Urinary bladder (tissue), 4 donors: ENCODE measurements at places on chromosomes 6 and 20.

- no peak for DNase-seq
Observed at GRCh38 chr6:158988477-158988876, 11.5 kb downstream of the RSPH3 start.

DNA sequence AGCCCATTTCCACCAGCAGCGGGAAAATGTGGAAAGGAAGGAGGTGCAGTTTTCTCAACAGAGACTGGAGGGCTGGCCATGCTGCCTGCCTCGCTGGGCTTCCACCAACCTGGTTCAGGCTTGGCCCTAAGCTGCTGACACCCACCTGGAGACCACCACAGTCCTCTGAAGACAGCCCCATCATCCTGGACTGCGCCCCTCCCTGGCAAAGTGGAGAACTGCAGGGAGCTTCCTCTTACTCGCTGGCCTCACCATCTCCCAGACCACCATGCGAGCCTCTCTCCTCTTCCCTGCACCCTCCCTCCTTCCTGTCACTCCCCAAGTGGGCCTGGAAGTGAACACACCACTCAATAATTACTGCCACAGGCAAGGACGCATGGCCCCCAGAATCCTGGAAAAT, 71.5 kb downstream of the PSMG4 start:
- DNase-seq = no peak

- no peak for DNase-seq
Observed at GRCh38 chr20:63508072-63508768, 9.3 kb upstream of the EEF1A2 start.

GRCh38 chr6:21828704-21829103, 235.2 kb downstream of the SOX4 start:
- DNase-seq = no peak

DNA sequence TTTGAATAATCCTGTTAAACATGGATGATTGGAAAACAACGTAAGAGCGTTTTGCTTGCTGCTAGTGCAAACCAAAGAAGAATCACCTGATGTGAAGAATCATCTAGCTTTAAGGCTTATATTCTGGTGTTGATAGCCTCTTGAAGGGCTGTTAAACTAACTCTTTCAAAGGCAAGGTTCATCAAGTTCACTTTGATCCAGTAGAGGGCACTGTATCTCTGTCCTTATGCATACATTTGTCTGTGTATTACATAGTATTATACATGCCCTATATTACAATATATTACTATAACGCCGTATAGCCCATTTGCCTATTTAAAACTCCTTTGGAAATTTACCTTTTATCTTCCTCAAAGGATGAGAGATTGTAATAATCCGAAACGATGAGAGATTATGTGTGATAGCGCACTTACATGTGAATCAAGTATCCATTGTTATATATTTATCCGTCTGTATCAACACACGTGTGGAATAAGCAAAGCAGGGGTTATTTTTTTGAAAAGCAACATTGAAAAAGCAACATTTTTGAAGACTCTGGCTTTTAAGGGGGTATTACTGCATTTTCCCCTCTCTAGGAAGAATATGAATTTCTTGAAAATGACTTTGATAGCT, 50.8 kb upstream of the NRN1 start:
- DNase-seq = no peak

DNA sequence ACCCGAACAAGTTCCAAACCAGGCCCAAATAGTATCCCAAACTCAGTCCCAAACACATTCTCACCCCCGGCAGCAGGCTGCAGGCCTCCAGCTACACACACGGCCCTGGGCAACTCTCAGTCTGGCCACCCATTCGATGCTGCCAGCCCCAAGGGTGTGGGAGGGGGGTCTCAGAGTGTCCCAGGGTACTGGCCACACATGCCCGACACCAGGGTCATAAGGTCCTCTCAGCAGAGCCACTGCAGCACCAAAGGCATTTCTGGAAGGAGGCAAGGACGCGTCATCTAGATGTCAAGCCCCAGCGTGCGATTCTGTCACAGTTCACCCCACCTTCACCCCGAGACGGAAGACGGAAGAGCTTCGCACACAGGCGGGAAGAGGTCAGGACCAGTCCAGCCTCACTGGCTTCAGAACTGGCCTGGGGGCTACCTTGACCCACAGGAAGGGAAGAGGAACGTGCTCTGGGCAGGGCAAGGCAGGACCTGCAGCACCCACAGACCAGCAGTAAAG, 9.5 kb downstream of the MYL9 start:
- no peak for DNase-seq

- no peak for DNase-seq
Observed at GRCh38 chr20:58579069-58579818, 64.0 kb upstream of the APCDD1L start.

DNA sequence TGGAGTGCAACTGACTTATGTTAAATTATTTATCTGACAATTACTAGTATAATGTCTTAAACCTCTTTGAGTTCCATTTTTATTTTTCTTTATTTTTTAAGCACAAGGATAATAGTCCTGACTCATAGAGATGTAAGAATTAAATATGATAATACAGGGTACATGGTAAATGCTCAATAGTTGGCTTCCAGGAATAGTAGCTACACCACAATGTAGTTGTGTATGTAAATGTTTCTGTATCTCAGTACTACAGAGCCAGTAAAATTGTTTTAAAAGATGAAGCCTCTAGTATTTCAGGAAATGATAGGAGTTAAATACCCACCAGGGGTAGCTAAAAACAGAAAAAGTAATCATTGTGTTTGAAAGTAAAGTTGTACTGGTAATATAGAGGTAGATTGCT, 487.4 kb upstream of the IRAK1BP1 start:
- DNase-seq = no peak

DNA sequence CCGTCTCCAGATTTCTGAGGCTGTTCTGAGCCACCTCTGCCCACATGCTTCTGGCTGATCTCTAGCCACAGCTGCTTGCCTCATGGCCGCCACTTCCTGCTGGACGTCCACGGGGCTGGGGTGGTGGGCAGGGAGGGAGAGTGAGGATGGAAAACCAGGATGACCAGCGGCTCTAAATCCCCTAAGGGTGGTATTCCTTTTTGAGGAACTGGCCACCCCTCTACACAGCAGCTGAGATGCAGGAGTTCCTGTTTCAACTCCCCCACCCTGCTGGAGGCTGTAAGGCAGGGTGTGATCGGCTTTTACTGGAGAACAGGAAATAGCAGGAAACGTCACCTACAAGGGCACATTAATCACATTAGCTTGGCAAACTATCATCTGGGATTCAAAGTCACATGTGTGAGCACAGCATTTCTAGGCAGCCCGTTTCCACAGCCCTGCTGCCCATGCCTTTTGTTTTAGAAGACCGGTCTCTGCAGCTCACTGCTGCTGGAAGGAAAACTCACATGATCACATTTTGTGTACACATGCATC, 181.6 kb upstream of the ECI2 start:
- no peak for DNase-seq

DNA sequence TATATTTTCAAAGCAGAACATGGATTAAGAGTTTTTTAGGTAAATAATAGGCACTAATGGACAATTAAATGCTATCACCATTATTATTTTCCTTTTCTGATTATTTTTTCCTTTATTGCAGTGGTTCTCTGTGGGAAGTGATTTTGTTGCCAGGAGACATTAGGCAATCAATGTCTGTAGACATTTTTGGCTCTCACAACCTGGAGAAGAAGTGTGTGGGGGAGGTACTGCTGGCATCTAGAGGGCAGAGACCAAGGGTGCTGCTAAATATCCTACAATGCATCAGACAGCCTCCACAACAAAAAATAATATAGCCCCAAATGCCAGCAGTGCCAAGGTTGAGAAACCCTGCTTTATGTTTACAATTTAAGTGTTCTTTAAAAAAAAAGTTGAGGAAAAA, 8.3 kb downstream of the IFNGR1 start:
- no peak for DNase-seq

- DNase-seq = no peak
Observed at GRCh38 chr6:176766-177165, 115.5 kb upstream of the DUSP22 start.

DNA sequence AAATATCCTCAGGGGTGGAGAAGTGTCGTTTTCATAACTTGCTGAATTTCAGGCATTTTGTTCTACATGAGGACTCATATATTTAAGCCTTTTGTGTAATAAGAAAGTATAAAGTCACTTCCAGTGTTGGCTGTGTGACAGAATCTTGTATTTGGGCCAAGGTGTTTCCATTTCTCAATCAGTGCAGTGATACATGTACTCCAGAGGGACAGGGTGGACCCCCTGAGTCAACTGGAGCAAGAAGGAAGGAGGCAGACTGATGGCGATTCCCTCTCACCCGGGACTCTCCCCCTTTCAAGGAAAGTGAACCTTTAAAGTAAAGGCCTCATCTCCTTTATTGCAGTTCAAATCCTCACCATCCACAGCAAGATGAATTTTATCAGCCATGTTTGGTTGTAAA, 20.3 kb upstream of the MAPK13 start:
- DNase-seq = no peak

GRCh38 chr6:33761922-33762629, 15.4 kb upstream of the IP6K3 start:
- no peak for DNase-seq

DNA sequence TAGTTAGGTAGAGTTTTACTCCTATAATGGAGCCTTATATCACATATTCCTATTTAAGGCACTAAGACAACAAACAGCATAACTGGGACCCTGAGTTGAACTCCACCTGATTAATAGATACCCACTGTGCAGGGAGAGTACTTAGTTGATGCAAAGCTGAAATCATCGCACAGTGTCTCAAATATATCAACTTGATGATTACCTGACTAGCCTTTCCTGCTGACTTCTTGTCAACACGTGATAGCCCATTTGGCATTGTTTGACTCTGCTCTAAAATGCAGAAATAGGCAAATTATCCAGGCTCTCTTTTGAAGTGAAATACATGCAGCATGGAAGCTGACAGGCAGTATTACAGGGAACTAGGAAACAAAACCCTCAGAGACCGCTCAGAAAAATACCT, 154.6 kb upstream of the HDAC2 start:
- no peak for DNase-seq

- DNase-seq = no peak
Observed at GRCh38 chr6:117733341-117733740, 58.1 kb downstream of the NUS1 start.

- no peak for DNase-seq
Observed at GRCh38 chr6:26092443-26092842, 5.2 kb downstream of the HFE start.

DNA sequence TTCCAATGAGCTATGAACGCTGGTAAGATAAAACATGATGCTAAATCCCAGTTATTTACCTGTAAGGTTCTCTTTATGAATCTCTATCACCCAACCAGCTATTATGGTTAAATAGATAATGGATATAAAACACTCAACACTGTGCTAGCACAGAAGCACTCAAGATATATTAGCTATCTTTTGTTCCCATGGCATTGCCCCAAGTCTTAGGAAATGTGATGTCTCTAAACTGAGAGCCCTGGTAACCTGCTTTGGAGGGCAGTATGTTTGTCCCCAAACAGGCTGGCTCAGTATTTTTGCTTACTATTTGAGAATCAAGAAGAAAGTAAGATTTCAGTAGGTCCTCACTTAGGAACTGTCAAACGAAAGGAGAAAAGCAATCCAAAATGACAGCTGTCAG, 90.5 kb downstream of the BTBD9 start:
- no peak for DNase-seq

DNA sequence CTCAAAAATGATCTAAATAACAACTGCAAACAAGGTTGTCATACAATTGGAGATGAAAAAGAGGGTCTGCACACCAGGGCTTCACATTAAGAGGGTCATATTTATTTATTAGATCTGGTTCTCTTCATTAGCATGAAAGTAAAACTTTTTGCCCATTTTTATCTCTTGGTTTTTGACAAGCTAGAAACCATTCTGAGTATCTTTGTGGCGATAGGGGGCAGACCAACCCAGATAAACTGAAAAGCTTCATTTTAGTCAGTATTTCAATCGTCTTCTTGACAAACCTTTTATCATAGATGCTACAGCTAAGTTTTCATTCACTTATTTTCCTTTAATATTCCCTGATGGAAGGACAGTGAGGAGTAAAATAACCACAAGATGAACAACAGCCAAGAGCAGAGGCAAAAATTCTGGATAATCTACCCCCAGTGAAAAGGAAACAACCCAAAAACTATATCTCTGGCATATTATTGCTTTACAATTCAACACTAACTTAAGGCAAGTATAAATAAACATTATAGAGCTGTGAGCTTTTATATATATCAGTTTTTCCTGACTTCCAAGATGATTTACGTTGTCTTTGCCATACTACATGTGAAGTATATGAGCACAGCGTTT, 45.2 kb downstream of the THEMIS start:
- no peak for DNase-seq

DNA sequence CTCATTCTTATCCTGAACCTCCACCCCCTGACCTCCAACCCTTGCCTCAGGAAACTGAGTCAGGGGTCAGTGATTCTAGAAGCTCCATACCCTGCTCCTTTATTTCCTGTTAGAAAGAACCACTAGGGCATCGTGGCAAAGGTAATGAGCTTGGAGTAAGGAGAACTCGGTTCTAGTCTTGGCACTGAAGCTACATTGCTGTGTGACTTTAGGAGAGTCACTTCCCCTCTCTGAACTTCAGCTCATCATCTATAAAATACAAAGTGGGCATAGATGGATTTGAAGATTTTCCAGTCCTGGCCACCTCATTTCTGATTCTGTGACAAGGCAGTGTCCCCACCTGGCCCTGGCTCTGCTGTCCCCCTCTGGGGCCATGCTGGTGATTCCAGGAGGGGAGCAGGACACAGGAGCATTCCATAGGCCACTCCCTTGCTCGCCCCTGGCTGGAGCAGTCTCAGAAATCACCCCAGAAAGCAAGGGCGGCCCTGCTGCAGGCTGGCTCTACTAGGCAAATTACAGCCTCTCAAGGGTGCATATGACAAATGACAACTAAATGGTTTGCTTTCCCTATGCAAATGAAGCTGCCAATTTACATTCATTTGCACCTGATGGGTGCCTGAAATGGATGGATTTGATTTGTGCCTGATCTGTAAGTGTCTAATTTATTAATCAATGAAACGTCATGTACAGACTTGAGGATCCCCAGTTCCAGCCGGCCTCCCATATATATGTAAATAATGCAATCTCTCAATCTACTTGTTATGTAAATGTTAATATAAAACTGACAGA, 62.2 kb downstream of the LRFN2 start:
- no peak for DNase-seq

DNA sequence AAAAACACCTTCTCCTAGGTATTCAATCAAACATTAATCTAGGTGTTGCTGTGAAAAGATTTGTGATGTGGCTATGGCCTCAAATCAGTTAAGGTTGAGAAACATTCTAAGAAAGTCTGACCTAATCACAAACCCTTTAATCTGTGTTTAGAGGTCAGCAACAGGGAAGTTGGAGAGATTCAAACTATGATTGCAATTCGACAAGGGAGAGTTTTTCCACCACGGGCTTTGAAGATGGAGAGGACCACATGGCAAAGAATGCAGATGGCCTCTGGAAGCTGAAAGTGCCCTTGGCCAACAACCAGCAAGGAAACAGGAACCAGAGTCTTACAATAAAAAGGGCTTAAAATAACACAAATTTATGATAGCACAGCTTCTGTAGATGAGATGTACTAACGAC, 29.6 kb upstream of the LGSN start:
- DNase-seq = no peak

DNA sequence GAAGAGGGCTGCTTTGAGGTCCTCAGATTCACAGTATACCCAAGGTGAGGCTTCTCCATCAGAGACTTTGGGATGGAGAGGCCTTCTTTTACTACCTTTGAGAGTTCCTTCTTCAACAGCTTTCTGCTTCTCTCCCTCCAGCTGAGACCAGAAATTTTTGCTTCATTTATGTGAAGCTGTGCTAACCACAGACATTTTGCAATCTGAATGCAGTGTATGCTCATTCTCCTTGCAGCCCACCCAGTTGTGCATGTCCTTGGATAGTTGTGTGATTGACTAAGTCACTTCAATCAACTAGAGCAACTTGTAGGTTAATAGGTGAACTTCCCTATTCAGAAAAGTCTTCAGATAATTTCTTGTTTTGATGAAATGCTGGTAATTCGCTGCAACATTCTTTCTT, 20.1 kb downstream of the DCBLD1 start:
- DNase-seq = no peak
